ENCODE measurements at places on chromosomes 7 and 10. TPM values are rescaled to one million over a fixed set of nuclear protein-coding genes. Genes with fewer than 3 reads are reported as not detected.

- DNase-seq: peak; percentile 79
Observed at GRCh38 chr7:70529914-70530585, 601.9 kb upstream of the GALNT17 start.

GRCh38 chr10:103759100-103759781, 96.1 kb downstream of the SH3PXD2A start:
- peak; percentile 76 for DNase-seq

- no peak for DNase-seq
Observed at GRCh38 chr7:107034553-107034952, 10.0 kb upstream of the PRKAR2B start.

GRCh38 chr7:80974396-80975358, 55.8 kb upstream of the SEMA3C start:
- no peak for DNase-seq

DNA sequence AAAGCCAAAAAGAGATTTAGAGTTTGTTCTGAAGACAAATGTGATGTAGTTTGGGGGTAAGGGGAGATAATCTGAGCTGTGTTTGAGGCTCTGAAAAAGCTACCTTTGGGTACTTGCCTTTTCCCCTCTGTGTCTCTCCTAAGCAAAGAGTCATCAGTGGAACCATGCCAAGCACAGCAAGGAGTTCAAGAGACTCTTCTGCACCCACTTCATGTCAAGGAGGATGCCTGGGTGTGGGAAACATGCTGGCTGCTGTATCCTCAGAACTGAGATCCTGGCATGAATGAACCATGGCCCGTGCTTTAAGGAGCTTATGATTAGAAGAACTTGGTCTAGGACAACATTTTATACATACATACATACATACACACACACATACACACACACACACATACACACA, 142.9 kb downstream of the NOC3L start:
- DNase-seq: no peak

DNA sequence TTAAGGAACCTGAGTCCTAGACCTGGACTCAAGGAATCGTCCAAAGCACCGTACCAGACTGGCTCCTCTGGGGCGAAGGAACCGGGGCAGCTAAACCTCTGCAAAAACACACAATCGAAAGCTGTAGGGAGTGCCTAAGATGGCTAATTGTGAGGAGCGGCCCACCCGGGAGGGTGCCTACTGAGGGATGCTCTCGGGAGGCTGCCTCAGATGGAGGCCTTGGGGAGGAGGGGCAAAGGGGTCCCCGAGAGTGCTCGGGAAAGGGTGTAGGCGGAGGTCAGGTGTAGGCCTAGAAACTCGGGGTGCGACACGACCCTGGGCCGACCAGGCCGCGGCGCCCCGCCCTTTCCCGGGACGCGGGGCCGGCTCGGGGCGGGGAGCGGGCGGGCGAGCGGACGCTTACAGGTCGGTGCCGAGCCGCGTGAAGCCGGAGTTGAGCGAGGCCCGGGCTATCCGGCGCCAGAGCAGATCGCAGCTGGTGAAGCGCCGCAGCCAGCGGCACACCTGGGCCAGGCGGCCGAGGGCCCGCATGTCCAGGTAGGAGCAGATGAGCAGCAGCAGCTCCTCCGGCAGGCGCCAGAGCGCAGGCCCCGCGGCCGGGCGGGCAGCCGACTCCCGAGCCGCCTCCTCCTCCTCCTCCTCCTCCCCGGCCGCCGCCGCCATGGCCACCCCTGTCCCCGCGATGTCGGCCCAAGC, 844 bp downstream of the FBXW4 start:
- peak; percentile 72 for DNase-seq

DNA sequence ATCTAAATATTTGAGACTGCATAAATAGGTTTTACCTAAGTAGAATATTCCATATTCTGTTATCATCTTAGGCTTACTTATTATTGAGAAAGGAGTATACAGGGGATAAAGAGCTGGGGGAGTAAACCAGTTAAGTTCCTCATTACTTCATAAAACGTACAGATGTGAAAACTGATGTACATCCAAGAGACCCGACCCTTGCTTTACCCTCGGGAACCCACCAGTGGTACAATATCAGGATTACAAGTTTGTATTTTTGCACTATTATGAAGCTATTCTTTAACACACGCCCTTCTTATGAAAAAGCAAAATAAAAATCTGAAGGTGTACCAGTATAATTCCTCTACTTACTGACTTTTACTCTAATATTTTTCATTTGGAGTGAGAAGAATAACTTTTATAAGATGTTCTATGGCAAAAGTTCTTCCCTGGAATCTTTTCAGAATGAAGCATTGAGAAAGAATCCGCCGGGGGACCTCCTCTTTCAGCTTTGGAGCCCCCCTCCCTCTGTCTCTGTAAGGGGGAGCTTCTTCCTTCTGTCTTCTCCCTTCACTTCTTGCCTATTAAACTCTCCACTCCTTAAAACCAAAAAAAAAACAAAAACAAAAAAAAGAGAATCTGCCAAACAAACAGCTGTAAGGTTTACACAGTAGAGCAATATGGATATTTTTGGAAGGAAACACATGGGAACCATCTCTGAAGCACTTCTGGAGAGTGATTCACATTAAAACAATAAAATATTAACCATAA, 550.0 kb downstream of the TNS3 start:
- no peak for DNase-seq

DNA sequence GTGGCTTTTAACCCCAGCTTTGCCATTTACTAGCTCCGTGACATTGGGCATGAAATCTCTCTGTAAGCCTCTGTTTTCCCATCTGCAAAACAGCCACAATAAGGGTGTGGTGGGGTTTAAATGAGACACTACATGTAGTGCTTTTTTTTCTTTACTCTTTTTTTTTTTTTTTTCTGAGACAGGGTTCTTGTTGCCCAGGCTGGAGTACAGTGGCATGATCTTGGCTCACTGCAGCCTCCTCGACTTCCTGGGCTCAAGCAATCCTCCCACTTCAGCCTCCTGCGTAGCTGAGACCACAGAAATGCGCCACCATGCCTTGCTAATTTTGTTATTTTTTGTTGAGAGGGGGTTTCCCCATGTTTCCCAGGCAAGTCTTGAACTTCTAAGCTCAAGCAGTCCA, 8.3 kb upstream of the DENND10 start:
- DNase-seq: no peak

DNA sequence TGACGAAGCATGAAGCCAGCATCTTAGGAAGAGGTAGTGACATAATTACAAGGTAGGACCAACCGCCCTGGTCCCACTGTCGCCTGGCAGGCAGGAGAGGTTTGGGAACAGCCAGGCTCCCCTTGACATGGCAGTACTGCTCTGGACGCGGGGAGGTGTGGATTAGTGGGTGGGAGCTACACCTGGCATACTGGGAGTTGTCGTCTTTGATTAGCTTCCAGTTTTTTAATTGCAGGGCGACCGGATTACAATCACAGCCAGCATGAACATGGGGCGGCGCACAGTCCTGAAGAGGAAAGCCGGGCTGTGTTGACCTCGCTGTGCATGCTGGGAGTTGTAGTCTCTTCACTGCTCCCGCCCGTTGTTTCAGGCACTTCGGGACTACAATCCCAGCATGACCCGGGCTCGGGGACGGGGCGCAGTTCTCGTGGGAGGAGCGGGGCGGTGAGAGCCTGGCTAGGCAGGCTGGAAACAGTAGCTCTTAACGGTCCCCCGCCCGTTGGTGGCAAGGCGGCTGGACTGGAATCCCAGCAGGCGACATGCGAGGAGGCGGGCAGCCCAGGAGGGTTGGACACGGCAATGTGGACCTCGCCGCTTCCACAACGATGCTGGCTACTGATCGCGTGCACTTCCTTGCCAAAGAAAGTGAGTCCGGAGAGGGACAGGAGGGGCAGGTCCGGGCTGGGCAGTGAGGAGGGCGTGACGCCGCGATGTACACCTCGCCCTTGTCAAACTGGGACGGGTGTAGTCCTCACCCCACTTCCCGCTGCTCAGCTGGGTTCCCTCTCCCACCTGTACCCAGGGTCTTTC, 98.0 kb upstream of the ZNF722 start:
- peak; percentile 22 for DNase-seq

DNA sequence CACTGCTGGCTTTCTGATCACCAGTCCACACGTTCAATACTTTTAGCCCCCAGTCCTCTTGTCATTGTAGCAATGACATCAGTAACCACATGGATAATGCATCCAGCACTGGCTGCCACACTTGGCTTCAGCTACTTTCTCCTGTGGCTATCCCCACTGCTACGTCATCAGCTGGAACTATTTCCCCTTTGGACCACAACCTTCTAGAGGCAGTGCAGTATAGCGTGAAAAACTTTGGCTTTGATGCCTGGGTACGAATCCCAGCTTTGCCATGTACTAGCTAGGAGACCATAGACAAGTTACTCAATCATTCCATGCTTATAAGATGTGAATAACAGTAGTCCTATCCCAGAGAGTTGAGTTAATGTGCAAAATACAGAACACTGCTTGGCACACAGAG, 63.2 kb downstream of the CCDC3 start:
- DNase-seq: no peak

DNA sequence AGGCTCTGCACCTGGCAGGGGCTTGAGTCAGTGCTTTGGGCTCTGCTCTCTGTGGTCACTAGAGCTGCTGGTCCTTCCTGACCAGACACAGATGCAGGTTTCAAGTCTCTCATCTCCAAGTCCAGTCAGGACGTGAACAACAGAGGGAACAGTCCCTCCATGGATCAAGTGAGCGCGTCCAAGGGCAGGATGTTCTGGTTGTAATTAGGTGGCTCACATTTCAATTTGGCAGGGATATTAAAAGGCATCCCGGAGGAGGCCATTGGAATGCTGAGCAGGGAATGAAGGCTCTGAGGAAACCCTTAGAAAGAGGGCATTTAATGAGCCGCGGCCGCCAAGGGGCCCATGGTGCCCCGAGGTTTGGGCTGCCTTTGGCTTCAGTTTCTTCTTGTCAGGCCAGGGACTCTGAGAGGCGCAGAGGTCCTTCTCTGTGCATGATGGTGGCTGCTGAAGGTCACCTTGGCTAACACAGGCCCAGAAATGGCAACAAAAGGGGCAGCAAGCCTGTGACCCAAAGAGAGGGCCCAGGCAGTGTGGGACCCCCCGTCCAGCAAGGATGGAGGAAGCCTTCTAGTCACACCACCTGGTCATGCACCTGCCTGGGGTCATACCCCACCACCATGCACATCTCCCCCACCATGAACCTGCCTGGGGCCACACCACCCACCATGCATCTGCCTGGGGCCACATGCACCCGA, 30.7 kb upstream of the INPP5A start:
- no peak for DNase-seq

DNA sequence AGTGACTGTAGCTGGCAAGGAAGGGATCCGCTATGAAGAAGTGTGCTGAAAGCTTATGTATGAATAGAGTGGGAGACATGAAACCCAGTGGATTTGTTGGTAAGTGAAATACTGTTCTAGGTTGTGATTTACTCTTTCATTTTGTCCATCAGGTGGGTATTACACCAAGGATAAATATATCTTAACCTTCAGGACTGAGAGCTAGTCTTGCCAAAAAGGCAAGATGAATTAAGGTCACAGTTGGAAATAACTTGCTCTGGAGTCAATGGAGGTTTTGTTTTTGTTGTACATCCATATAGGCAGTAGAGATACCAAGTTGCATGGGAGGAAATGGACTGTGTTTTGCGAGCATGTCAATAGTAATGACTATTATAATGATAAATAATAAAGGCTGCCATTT, 190.6 kb downstream of the TMEM178B start:
- DNase-seq: no peak

- DNase-seq: no peak
Observed at GRCh38 chr7:105157278-105157677, 143.3 kb downstream of the KMT2E start.

Gene FEZF1
- 0.15 TPM for polyA plus RNA-seq

Gene CASD1
- 11.6 TPM for polyA plus RNA-seq

Gene EGR2
- polyA plus RNA-seq: 0.54 TPM

Gene FZD8
- 14.8 TPM for polyA plus RNA-seq

Gene AOAH
- 2.6 TPM for polyA plus RNA-seq

Gene CPEB3
- 3.9 TPM for polyA plus RNA-seq

Gene TEX47
- polyA plus RNA-seq: not detected

Gene SORCS3
- 0.88 TPM for polyA plus RNA-seq
